ENCODE measurements at places on chromosomes 5 and 9.

GRCh38 chr9:109108318-109108717 is 11.4 kb downstream of the TMEM245 start:
- DNase-seq, result no peak

DNA sequence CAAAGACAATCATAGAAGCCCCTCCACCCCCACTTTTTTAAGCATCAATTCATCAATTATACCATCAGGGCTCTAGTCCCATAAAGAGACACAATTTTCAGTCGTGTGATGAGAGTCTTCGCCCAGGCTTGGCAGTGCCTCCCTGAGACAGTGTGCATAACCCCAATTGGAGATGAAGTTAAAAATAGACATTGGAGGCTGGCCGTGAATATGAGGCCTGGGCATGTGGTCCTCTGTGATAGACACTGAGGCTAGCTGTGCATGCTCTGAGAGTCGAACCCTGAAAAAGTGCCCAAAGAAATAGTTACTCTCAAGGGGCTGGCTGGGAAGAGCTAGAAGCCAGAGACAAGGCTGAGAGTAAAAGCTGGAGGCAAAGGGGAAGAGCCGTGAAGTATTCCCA is 248.6 kb upstream of the NR4A3 start:
- no peak for DNase-seq

DNA sequence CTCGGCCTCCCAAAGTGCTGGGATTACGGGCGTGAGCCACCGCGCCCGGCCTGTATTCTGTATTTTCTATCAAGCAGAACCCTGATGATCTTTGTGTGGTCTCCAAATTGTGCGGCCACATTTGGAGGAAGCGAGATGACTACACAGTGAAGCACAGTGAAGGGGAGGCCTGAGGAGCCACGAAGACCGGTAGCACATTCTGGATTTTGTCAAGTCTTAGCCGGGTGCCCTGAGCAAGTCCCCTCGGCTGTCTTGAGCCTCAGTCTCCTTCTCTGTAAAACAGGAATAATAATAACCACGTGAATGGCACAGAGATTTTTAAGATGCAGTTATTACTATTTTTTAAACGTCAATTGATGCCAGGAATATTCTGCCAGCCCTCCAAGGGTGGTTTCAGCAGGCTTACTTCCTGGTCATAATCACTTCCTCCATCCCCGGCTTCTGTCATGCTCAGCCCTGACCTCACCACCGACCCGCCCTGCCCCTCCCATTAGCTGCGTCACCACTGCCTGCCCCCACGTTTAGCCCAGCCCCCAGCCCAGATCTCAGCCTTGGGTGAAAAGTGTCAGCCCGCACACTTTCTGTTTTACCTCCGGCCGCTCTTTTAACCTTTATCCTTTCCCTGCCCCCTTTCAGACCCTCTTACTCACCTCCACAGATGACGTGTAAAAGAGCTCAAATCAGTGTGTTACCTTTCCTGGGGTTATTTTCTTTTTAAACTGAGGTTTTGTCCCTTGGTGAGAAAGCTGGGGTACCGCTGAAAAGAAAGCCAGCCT is 27.0 kb upstream of the ERGIC1 start:
- DNase-seq, result no peak

GRCh38 chr9:134983506-134984371 is 66.0 kb upstream of the FCN1 start:
- no peak for DNase-seq

Data from AG09319 (cell line).